Breast epithelium (tissue), 4 donors: ENCODE measurements at places on chromosomes 1 and 21. TPM values are rescaled to one million over a fixed set of nuclear protein-coding genes. Genes with fewer than 3 reads are reported as not detected.

The RHBG gene
- total RNA-seq: not detected

The SGIP1 gene
- 6.6 TPM for total RNA-seq

The F13B gene
- not detected for total RNA-seq

The PRUNE1 gene
- total RNA-seq: 34.1 TPM

GRCh38 chr1:175443332-175443731 is 250.8 kb upstream of the KIAA0040 start:
- no peak for DNase-seq

DNA sequence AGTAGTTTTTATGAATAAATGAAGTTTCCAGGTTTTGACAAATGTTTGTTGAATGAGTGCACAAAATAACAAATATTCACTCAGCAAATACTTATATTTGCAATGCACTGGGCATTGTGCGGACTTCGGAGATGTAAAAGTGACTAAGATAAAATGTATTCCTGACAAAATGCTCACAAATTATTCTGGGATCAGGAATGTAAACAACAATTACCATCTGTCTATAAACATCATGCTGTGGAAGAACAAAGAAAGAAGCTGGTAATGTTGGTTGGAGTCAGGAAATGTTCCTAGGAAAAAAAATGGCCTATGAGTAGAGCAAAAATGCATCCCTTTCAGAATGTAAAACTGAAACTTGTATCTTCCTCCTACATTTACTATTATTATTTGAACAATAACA is 68.5 kb downstream of the CRB1 start:
- no peak for DNase-seq

DNA sequence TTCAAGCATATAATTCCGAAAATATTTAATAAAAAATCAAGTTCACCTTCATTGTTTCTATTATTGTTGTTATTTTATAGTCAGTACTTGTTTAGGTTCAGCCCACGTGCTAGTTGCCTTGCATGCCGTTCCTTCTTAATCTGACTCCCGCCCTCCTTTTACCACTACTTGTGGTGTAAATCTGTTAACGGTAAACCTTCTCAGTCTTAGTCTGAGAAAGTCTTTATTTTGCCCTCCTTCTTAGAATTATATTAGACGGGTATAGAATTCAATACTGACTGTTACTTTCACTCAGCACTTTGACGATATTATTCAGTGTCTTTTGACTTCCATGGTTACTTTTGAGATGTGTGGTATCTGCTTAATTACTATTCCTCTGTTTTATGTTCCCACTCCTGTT is 104.8 kb downstream of the RGL1 start:
- DNase-seq: no peak

DNA sequence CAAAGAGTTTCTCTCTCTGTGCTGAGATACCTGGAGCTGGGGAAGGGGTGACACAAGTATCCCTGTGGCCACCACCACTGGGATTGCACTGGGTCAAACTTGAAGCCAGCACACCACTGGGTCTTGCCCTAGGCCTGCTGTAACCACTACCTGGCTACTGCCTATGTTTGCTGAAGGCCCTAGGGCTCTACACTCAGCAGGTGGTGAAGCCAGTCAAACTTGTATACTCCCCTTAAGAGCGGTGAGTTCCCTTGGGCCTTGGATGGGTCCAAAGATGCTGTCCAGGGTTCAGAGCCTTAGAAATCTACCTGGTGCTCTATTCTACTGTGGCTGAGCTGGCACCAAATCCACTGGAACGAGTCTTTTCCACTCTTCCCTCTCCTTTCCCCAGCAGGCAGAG is 47.0 kb upstream of the WDR26 start:
- no peak for DNase-seq

- no peak for DNase-seq
These were observed 16.4 kb downstream of the TEX38 start for GRCh38 chr1:46687921-46688509.

DNA sequence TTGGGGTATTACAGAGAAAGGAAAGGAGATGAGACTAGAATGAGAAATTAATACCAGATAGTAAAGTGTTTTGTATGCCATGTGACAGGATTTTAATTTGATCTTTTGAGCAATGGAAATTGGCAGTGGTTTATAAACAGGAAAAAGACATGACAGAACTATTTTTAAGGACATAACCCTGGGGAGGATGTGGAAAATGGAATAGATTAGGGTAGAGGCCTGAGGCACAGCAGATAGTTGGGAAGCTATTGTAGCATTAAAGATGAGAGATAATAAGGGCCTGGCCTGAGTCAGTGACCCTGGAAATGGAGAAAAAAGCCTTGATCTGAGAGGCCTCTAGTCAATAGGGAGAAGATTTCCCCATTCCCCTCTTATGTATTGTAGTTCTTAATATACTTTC is 22.1 kb upstream of the KCNA3 start:
- no peak for DNase-seq

- DNase-seq: no peak
These were observed 237.5 kb downstream of the TTLL7 start for GRCh38 chr1:83761167-83762038.

DNA sequence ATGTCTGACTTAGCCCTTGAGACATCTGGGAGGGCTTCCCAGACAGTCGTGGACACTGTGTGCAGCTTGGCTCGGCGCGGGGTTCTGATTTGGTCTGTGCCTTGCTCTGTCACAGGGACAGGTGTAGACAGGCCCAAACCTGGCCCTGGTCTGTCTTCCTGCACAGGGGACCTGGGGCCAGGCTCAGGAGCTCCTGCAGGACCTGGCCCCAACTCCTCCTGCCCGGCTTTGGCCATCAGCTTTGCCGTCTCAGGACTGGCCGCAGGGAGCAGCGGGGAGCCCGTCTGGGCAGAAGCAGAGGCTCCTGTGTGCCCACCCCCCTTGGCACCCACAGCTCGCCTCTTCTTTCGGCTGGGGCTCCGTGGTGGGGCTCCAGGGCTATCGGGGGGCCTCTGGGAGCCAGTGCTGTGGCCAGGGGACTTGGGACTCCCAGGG is 1.7 kb downstream of the PERM1 start:
- no peak for DNase-seq

DNA sequence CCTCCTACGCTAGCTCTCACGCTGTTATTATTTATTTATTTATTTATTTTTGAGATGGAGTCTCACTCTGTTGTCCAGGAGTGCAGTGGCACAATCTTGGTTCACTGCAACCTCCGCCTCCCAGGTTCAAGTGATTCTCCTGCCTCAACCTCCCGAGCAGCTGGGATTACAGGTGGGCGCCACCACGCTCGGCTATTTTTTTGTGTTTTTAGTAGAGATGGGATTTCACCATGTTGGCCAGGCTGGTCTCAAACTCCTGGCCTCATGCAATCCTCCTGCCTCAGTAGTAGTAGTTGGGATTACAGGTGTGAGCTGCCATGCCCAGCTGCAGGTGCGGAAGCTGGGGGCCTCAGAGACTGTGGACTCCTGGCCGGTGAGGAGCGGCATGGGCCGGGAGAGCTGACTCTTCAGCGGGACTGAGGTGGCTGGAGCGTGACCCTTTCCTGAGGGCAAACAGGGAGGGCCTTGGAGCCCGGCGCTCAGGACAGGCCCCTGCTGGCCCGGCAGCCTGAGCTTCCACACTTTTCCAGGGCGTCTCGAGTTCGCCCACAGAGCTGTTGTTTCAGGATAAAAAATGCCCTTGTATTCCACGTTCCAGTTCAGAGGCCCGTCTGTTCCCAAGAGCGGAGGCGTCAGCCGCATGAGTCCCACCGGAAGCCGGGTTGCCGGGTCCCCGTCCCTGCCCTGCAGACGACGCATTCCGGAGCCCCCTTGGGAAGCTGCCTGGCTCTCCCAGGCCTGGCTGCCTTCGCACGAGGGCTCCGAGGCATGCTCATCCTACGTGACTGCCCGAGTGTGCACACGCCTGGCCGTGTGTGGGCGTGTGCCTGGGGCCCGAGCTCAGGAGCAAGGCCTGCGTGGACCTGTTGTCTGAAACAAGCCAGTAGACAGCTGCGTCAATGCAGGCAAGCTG is 126.2 kb downstream of the SIK1 start:
- no peak for DNase-seq

- DNase-seq: no peak
These were observed 3.7 kb downstream of the VANGL2 start for GRCh38 chr1:160404094-160404493.

- DNase-seq: no peak
These were observed 62.1 kb downstream of the ST3GAL3 start for GRCh38 chr1:43769350-43769908.
